MCF 10A (cell line): ENCODE measurements at places on chromosomes 5 and 9. TPM values are rescaled to one million over a fixed set of nuclear protein-coding genes. Genes with fewer than 3 reads are reported as not detected.

Gene WNT8A
- not detected in 2 replicates for total RNA-seq

- DNase-seq: no peak
Observed at GRCh38 chr9:121750715-121751623, 99.5 kb downstream of the DAB2IP start.

- DNase-seq: no peak
Observed at GRCh38 chr5:172768098-172768572, 2.9 kb downstream of the DUSP1 start.

Gene CARD6
- 5.6 and 6.6 TPM in 2 replicates for total RNA-seq

Gene CDX1
- total RNA-seq: not detected in 2 replicates

- DNase-seq: peak; percentile 24
Observed at GRCh38 chr5:26121338-26121737, 917.0 kb downstream of the CDH9 start.

Gene HACD4
- total RNA-seq: not detected in 2 replicates

Gene FOXD4L6
- 0.30 and 0.69 TPM in 2 replicates for total RNA-seq
